ENCODE measurements at places on chromosomes 6 and 20.

DNA sequence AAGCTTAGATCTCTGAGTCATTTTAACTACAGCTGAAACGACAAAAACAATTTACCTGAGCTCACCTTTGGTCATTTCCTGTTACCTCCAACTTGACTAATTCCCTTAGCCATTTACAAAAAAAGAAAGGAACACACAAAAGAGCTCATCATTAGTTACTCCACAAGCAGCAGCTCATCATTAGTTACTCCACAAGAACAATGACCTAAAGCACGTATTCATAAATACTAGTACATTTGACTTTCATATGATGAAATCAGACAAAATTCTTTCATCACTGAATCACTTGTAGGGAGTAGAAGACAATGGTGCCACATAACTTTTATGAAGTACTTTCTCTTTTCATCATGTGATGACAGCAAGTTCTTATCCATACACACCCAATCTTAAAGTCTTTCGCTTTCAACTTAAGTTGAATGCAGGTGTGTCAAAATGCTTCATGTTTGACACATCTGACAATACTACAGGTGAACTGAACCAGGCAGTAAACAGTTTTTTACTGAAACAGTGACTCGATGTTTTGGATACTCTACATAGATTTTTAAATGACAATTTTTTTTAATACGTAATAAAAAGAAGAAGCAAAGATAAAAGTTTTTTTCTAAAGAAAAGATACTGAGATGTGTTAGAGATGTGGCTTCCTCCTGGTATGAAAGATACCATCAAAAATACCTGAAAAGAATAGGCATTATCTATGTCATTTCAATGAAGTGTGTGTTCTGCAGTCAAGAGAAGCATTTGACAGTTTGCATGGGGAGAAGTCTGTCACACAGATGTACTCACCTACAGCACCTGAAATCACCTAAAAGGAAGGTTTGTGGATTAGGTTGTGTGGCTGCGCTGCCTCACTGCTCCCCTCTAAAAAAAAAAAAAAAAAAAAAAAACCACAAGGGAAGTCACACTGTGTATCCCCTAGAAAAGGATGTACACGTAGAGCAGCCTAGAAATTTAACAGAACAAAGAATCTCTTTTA is 109.1 kb downstream of the PRDM1 start:
- DNase-seq: peak; percentile 38

DNA sequence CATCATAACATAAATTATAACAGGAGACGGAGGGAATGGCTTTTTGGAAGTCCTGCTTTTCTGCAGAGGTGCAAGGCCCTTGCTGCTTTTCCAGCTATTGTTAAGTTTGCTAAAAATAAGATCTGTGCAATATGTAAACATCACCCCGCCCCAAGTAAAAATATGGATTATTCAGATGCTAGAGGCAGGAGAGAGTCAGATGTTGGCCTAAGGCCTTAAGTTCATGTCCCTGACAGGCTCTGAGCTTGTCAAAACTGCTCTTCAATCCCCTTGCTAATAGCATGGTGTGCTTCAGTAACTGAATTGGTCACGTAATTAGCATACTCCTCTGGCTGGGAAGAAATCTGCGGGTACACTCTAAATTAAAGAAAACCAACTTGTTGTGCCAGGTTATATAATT is 147.5 kb downstream of the BMP2 start:
- DNase-seq: no peak

DNA sequence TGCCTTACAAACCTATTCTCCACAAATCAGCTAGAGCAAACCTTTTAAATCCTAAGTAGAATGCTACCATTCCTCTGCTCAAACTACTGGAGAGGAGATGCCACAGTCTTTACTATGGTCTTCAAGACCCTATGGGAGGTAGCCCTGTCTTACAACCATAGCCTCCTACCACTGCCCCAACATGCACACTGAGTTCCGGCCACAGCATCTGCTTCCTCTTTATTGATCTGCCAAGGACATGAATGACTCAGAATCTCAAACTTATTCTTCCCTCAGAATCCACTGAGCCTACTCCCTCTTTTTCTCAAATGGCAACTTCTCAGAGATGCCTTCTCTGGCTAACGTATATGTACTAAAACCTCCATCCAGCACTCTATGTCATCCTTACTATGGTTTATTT is 12.2 kb upstream of the ANKEF1 start:
- DNase-seq: no peak

DNA sequence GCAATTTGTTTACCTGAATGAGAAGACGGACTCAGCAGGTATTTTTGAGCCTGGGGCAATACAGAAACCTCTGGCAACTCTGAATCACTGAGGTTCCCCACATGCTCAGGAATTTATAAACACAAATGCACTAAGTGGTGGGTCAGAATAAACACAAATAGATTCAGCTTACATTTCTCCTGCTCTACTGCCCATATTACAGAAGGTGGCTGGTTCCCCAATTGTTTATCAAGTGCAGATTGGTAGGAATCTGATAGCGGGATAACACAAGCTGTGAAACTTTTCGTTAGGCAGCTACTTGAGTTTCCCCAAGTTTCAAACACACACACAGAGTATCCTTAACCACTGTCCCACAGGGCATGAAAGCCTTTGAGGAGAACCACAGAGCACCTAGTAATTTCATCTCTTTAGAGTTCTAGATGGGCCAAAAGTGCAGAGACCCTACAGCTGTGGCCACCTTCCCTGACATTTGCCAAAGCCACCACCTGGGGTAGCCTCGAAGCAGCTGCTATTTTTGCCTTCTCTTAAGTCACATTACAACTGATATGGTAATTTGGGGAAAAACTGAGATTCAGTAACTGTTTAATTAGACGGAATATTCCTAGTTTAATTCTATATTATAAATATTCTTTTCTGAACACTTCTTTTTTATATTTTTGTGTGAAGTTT is 204.2 kb upstream of the PTCHD4 start:
- no peak for DNase-seq

- DNase-seq: no peak
Observed at GRCh38 chr6:36743032-36743431, 45.4 kb downstream of the RAB44 start.

- peak; percentile 54 for DNase-seq
Observed at GRCh38 chr20:9235518-9235917, 166.6 kb downstream of the PLCB4 start.

- no peak for DNase-seq
Observed at GRCh38 chr20:63756648-63756991, 17.0 kb downstream of the SLC2A4RG start.

GRCh38 chr20:23826541-23827021 is at the start of gene CST2:
TSS of gene CST2 (minus strand) at chr20:23826729. CDS start at chr20:23826660, 69 bp downstream.
- DNase-seq: peak; percentile 21

- peak; percentile 78 for DNase-seq
Observed at GRCh38 chr6:36633915-36634314, 39.8 kb downstream of the SRSF3 start.

- DNase-seq: no peak
Observed at GRCh38 chr6:41996997-41997396, 53.3 kb upstream of the TAF8 start.

- DNase-seq: no peak
Observed at GRCh38 chr6:13524801-13525508, 37.6 kb upstream of the GFOD1 start.

DNA sequence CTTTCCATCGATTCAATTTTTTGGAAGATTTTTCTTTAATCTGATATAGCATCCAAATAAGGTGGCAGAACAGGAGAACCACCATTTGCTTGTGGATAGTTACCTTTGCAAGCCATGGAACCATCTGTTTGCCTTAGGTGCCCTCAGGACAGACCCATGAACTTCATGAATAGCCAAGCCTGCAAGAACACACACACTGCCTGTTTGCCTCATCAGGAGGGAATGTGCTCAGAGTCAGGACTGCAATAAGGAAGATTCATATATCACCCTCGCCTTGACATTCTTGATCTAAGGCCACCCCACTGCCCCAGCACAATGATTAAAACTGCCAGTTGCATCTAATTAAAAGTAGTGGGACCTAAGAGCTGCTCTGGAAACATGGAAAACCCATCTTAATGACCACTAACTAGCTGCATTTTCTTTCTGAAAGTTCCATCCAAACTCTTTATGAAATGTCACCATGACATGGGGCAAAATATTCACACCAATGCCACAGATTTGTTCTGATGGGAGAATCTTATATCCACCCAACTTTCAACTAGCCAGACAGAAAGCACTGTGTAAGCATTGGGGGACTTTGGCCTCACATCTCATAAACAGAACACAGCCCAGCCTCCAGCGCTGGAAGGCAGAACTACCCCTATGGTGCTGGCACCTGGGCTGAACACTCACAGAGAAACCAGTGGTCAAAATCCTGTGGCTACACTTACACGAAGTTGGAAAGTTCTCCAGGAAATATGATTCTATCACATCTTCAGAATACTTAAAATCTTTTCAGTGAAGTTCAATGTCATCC is 48.3 kb downstream of the TBXT start:
- DNase-seq: no peak

- no peak for DNase-seq
Observed at GRCh38 chr20:1331101-1331500, 2.2 kb upstream of the SDCBP2 start.

- DNase-seq: no peak
Observed at GRCh38 chr6:24761193-24761835, 13.4 kb upstream of the GMNN start.
